ENCODE measurements at places on chromosomes 1 and 21.

DNA sequence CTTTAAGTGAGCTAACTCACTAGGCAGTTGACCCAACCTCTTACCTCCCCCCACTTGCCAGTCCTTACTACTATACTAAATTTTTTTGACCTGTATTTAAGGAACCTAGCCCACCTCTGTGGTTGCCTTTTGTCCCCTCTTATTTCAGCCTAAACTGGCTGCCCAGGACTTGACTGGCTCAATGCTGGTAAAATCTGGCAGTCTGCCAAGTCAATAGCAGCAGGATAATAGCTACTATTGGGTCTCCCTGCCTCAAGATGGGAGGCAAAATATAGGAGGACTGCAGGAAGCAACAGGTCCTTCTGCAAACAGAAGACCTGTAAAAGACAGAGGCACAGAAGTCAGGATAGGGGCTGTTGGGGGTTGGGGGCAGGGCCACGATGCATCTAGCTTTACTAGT lies 144.2 kb upstream of the POGK start:
- H3K4me1 ChIP-seq, result no peaks in the 10 kb centered on the region
- H3K36me3 ChIP-seq, result no peaks in the 10 kb centered on the region
- no peak for DNase-seq

GRCh38 chr1:74772945-74773344 lies 40.0 kb downstream of the TYW3 start:
- H3K27me3 ChIP-seq, result no peaks in the 10 kb centered on the region
- H3K4me3 ChIP-seq, result no peak overlapping the region
- no peaks in the 10 kb centered on the region for H3K36me3 ChIP-seq
- H3K4me1 ChIP-seq, result no peaks in the 10 kb centered on the region
- H3K27ac ChIP-seq, result no peak overlapping the region

- no peaks in the 10 kb centered on the region for H3K36me3 ChIP-seq
- DNase-seq, result no peak
- H3K27ac ChIP-seq, result no peak overlapping the region
Observed at GRCh38 chr1:80113168-80114038, 1106.9 kb upstream of the ADGRL4 start.

GRCh38 chr21:27086186-27086585 lies 119.3 kb upstream of the ADAMTS5 start:
- no peaks in the 10 kb centered on the region for H3K27me3 ChIP-seq
- DNase-seq, result no peak
- H3K27ac ChIP-seq, result no peak overlapping the region
- H3K4me3 ChIP-seq, result no peak overlapping the region
- H3K4me1 ChIP-seq, result no peaks in the 10 kb centered on the region

DNA sequence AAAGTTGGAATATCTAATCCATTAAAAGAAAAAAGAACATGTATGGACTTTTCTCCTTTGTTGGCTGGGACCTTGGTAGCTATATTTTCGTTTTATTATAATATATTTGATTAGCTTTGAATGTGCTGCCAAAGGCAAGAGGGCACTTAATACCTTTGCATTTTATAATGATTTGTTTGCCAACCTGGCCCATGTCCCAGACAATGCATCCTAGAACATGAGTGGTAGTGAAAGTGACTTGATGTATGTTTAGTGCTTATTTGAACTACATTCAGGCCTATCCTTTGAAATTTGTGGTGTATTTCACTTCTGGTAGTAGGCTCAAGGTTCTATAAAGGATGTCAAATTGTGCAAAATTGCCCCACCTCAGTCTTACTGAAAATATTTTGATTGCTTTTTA lies 25.9 kb downstream of the CACHD1 start:
- peaks cover 1% of the 10 kb centered on the region for H3K27me3 ChIP-seq
- DNase-seq, result no peak
- no peaks in the 10 kb centered on the region for H3K36me3 ChIP-seq
- no peak overlapping the region for H3K27ac ChIP-seq
- no peak overlapping the region for H3K4me3 ChIP-seq
- H3K4me1 ChIP-seq, result peaks cover 5% of the 10 kb centered on the region

GRCh38 chr1:225872075-225872430 lies 10.1 kb downstream of the TMEM63A start:
- H3K4me3 ChIP-seq, result no peak overlapping the region
- no peak overlapping the region for H3K27ac ChIP-seq
- H3K27me3 ChIP-seq, result no peaks in the 10 kb centered on the region
- no peaks in the 10 kb centered on the region for H3K4me1 ChIP-seq
- H3K36me3 ChIP-seq, result peaks cover 97% of the 10 kb centered on the region
- no peak for DNase-seq

DNA sequence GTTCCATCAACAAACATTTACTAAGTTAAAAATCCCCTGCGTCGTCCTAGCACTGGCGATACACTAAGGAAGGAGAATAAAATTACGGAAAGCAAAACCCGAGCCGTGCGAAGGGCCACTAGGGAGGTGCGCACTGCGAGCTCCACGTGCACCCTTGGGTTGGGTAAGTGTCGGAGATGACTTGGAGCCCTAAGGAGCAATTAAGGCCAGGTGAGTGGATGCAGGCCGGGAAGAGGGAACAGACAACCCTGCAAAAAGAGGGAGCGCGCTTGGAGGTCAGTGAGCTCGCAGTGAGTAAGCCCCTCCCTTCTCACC lies 704 bp downstream of the WDR4 start:
- DNase-seq, result no peak
- peak overlapping the region; percentile 81 for H3K27ac ChIP-seq
- H3K4me3 ChIP-seq, result peak overlapping the region; percentile 81
- no peaks in the 10 kb centered on the region for H3K27me3 ChIP-seq
- peaks cover 23% of the 10 kb centered on the region for H3K4me1 ChIP-seq

- H3K4me3 ChIP-seq, result peak overlapping the region; percentile 24
- no peaks in the 10 kb centered on the region for H3K27me3 ChIP-seq
- no peak for DNase-seq
- no peaks in the 10 kb centered on the region for H3K36me3 ChIP-seq
- no peaks in the 10 kb centered on the region for H3K4me1 ChIP-seq
- H3K27ac ChIP-seq, result peak overlapping the region; percentile 95
Observed at GRCh38 chr1:155982106-155982505, 3.8 kb upstream of the ARHGEF2 start.

- no peak overlapping the region for H3K27ac ChIP-seq
- H3K4me3 ChIP-seq, result no peak overlapping the region
- no peaks in the 10 kb centered on the region for H3K36me3 ChIP-seq
- H3K27me3 ChIP-seq, result no peaks in the 10 kb centered on the region
- no peaks in the 10 kb centered on the region for H3K4me1 ChIP-seq
- no peak for DNase-seq
Observed at GRCh38 chr1:79787631-79788030, 781.1 kb upstream of the ADGRL4 start.

DNA sequence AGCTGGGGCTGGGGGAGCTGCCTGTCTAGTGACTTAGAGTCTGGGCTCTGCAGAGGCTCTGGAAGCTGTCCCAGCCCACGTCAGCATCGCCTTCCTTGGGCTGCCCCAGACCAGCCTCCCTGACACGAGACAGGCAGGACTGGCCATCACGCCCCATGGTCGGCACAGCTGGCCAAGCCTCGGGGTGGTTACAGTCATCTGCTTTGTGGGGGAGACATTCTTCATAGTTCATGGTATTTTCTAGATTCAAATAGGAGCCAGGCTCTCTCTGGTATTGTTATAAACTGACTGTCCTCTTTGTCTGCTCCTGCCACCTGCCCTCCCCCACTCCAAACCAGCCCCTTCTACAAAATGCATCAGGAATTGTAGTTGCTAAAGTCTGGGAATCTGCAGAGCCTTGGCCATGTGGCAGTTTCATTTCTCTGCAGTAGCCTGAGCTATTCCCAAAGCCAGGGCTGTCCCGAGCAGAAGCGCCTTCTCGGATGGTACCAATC lies 29.4 kb downstream of the OLFML2B start:
- no peaks in the 10 kb centered on the region for H3K36me3 ChIP-seq
- no peak for DNase-seq
- no peaks in the 10 kb centered on the region for H3K27me3 ChIP-seq
- no peak overlapping the region for H3K27ac ChIP-seq
- H3K4me3 ChIP-seq, result no peak overlapping the region

GRCh38 chr1:116940814-116941599 lies 31.3 kb downstream of the PTGFRN start:
- no peak for DNase-seq
- no peak overlapping the region for H3K27ac ChIP-seq
- H3K36me3 ChIP-seq, result no peaks in the 10 kb centered on the region
- no peak overlapping the region for H3K4me3 ChIP-seq
- H3K27me3 ChIP-seq, result no peaks in the 10 kb centered on the region
- no peaks in the 10 kb centered on the region for H3K4me1 ChIP-seq

DNA sequence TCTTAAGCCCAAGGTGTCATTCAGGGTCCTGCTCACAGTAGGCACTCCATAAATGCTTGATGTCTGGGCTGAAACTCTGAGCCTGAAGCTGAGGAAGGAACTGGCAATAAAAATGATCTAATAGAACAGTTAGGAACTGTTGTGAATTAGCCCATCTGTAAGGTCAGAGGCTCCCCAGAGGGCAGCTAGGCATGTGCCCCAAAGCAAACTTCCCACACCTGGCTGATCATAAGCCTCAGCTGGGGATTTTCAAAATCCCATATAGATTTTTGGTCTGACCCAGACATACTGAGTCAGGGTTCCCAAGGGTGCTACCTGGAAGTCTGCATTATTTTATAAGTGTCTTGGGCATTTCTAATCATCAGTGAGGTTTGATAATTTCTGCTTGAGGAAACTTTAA lies 309.4 kb upstream of the PROX1 start:
- no peak for DNase-seq
- H3K4me1 ChIP-seq, result no peaks in the 10 kb centered on the region
- H3K36me3 ChIP-seq, result no peaks in the 10 kb centered on the region
- H3K4me3 ChIP-seq, result no peak overlapping the region
- no peak overlapping the region for H3K27ac ChIP-seq

- no peaks in the 10 kb centered on the region for H3K27me3 ChIP-seq
- peak overlapping the region; percentile 42 for H3K27ac ChIP-seq
- no peaks in the 10 kb centered on the region for H3K4me1 ChIP-seq
Observed at GRCh38 chr1:165383599-165384405, 27.3 kb upstream of the LMX1A start.

DNA sequence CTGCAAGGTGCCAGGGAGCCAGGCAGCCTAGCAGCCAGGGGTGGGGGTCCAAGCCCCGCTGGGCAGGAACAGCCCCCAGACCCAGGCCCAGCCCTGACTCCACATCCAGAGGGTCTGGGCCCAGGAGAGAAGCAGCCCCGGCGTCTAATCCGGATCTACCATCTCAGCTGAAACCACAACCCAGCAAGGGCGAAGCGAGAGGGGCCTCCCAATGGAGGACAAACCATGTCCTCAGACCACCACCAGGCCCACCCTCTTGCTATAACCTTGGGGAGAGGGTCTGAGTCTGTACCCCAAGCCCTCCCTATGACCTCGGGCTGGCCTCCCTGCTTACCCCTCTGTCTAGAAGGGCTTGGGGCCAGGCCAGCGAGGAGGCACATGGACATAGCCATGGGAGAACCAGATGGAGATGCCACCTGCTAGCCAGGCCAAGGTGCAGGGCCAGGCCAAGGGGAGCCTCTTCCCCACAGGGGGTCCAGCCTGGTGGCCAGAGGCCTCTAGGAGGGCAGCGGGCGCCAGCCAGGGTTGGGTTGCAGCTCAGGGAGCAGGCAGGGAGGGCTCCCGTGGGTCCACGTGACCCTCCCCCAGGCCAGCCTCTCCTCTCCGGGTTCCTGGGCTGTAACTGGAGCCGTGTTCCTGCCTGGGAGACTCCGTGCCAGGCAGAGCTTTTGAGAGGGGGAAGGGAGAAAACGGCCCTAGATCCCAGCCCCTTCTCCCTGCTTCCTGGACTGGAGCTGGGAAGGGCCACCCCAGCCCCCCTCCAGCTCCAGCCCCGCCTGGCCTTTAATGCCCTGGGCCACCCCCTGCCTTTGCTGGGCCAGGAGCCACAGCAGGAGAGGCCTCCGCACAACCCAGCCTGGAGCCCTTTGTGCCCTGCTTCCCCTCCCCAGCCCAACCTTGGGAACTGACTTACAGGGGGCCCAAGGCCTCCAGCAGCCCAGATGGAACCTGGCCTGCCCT lies 2.5 kb downstream of the WNT9A start:
- H3K36me3 ChIP-seq, result no peaks in the 10 kb centered on the region
- no peak overlapping the region for H3K4me3 ChIP-seq
- H3K27me3 ChIP-seq, result peaks cover 18% of the 10 kb centered on the region

- H3K27ac ChIP-seq, result no peak overlapping the region
- no peak overlapping the region for H3K4me3 ChIP-seq
Observed at GRCh38 chr1:28526886-28527285, 21.0 kb downstream of the RCC1 start.

GRCh38 chr1:25009671-25010262 lies 79.7 kb upstream of the RUNX3 start:
- no peak for DNase-seq
- H3K4me1 ChIP-seq, result peaks cover 13% of the 10 kb centered on the region
- peaks cover 45% of the 10 kb centered on the region for H3K27me3 ChIP-seq

- H3K27ac ChIP-seq, result no peak overlapping the region
- H3K36me3 ChIP-seq, result no peaks in the 10 kb centered on the region
- H3K4me3 ChIP-seq, result no peak overlapping the region
- no peaks in the 10 kb centered on the region for H3K27me3 ChIP-seq
- DNase-seq, result no peak
Observed at GRCh38 chr1:43537423-43538142, 6.9 kb downstream of the PTPRF start.

GRCh38 chr1:41366455-41367287 lies 5.4 kb downstream of the FOXO6 start:
- H3K4me1 ChIP-seq, result peaks cover 38% of the 10 kb centered on the region
- H3K27ac ChIP-seq, result no peak overlapping the region
- H3K27me3 ChIP-seq, result no peaks in the 10 kb centered on the region

DNA sequence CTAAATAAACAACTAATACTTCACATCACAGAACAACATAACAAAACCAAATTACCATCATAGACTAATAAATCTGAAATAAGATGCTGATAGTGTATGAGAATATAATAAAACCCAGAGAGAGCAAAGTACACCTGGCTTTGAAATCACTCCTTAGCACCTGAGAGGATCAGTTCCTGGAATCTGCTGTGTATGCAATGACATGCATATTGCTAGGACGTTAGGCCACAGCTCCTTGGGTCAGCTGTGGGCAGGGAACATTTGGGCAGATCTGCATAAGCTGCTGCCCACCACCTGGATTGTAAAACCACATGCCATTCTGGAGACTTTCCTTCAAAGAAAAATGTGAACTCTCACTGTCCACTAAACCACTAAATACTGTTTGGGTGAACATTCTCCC lies 81.1 kb downstream of the NR5A2 start:
- H3K4me3 ChIP-seq, result no peak overlapping the region
- no peak for DNase-seq
- H3K4me1 ChIP-seq, result no peaks in the 10 kb centered on the region
- no peak overlapping the region for H3K27ac ChIP-seq

- H3K36me3 ChIP-seq, result no peaks in the 10 kb centered on the region
- H3K4me3 ChIP-seq, result no peak overlapping the region
- H3K27ac ChIP-seq, result peak overlapping the region; percentile 90
- H3K4me1 ChIP-seq, result no peaks in the 10 kb centered on the region
- peak; percentile 12 for DNase-seq
Observed at GRCh38 chr1:227942021-227942715, 5.6 kb downstream of the WNT9A start.

GRCh38 chr1:216464489-216464888 lies 41.2 kb upstream of the USH2A start:
- H3K27me3 ChIP-seq, result no peaks in the 10 kb centered on the region
- no peak overlapping the region for H3K27ac ChIP-seq
- DNase-seq, result no peak
- H3K4me1 ChIP-seq, result no peaks in the 10 kb centered on the region
- no peaks in the 10 kb centered on the region for H3K36me3 ChIP-seq

- H3K36me3 ChIP-seq, result no peaks in the 10 kb centered on the region
- peak; percentile 6 for DNase-seq
- no peaks in the 10 kb centered on the region for H3K4me1 ChIP-seq
- H3K4me3 ChIP-seq, result no peak overlapping the region
Observed at GRCh38 chr1:2602311-2602835, 15.8 kb downstream of the PRXL2B start.

GRCh38 chr1:8600336-8600735 lies 217.1 kb downstream of the RERE start:
- DNase-seq, result no peak
- H3K27me3 ChIP-seq, result no peaks in the 10 kb centered on the region
- H3K4me1 ChIP-seq, result peaks cover 21% of the 10 kb centered on the region
- no peak overlapping the region for H3K27ac ChIP-seq
- H3K36me3 ChIP-seq, result no peaks in the 10 kb centered on the region
- H3K4me3 ChIP-seq, result no peak overlapping the region

Data from tibial nerve (tissue), 4 donors.